ENCODE measurements at places on chromosomes 2 and 18.

GRCh38 chr2:29700560-29700959, 220.8 kb downstream of the ALK start:
- no peak for DNase-seq

GRCh38 chr2:9838391-9838790, 4.9 kb upstream of the TAF1B start:
- no peak for DNase-seq

DNA sequence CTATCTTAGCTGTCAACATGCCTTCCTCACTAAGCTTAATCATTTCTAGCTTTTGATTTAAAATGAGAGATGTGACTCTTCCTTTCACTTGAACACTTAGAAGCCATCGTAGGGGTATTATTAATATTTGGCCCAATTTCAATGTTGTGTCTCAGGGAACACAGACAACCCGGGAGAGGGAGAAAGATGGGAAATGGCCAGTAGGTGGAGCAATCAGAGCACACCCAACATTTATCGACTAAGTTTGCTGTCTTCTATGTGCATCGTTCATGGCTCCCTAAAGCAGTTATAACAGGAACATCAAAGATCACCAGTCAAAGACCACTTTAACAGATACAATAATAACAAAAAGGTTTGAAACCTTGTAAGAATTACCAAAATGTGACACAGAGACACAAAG, 110.2 kb downstream of the OLA1 start:
- no peak for DNase-seq

DNA sequence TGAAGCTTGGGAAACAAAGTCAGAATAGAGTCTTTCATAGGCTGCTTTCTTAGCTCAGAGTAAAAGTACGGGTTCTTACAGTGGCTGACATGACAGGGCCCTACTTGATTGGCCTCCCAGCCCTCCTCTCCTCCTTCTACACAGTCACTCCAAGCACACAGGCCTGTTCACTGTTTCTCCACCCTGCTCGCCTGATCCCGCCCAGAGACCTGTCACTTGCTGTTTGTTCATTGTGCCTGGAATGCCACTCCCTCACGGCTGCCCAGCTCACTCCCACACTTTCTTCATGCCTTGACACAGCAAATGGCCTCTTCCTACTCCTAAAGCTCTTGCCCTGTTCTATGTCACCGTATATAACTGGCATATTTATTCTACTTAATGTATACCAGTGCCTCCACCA, 104.8 kb downstream of the MAP4K4 start:
- DNase-seq: no peak

DNA sequence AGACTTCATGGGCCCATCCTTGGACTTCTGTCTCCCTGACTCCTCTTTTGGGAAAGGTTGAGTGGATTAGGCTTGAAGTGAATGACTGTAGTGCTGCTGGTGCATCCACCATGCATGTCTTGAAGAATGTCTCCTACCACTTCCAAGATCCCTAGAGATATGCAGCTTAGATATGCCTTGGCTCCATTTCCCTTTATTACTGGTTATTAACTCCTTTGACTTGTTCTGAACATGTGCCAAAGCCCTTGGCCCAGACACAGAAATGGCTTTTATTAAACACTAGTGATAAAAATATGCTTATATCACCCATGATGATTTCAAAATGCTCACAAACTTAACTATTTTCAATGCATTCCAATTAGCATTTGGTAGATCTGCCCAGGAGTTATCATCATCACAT, 90.0 kb upstream of the SLC14A2 start:
- DNase-seq: no peak

DNA sequence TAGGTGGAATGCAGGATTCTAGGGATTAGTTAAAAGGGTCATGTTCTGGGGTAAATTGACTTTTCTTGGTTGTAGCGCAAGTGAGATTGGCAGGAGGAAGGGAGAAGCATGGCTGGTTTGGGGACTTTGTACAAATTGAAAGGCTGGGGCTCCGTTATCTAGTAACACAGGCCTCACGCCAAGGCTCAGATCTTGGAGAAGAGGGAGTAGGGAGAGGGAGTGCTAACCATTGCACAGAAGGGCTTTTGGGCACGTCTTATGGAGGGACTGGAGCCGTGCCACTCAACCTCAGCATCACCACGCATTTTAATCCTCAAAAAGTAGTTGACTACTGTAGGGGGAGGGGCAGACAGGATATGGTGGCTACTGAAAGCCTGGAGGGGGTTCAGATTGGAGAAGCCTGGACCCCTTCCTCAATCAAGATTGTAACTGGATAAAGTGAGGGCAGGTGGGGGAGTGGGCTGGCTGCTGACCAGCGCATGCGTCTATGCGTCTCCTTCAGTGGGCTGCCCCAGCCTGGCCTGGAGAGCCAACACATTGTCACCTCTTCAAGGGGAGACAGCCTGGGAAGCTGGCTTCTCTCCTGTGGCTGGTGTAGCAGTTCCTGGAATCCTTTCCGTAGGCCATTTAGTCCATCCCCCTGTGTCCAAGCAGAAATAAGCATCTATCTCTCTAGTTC, 14.3 kb downstream of the IGFBP5 start:
- DNase-seq: no peak

DNA sequence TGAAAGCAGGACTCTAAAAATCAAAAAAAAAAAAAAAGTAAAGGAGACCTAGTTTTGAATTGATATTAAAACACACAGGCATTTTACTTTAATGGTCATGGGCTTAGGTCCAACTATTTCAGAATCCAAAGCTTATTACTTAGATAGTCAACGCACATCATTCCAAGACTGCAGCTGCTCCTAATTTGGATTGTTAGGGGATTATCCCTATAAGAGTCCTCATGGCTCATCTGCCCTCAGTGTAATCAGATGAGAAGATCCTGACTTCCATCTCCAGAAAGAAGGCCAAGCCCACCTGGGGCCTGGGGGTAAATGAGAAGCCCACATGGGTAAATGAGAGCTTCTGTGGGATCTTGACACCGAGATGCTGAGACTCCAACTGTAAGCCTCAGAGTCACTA, 424.2 kb downstream of the NRXN1 start:
- DNase-seq: no peak

DNA sequence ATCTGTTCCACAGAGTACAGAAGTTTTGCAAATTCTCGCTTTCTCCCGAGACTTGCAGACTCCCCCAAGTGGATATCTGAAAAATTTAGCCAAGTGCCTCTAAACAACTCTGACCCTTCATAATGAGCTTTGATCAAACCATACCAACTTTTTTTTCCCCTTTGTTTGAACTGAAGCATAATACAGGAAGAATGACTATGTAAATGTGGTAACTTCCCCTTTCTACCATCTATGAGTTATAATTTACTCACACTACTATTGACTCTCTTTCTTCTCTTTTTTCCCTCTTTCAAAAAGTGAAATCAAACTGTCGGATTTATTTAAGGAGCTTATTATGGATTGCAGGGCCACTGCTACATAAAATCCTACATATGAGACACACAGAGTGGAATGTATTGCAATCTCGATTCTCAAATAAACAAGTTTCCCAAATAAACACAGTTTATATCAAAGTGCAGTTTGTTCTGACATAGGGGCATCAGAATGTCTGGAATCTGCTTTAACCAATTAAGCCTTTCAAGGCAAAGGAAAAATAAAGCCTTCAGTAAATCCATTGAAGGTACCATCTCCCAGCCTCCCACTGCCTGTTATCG, 1.4 kb upstream of the ZNF804A start:
- DNase-seq: no peak
